ENCODE measurements at places on chromosomes 4 and X. TPM values are rescaled to one million over a fixed set of nuclear protein-coding genes. Genes with fewer than 3 reads are reported as not detected.

DNA sequence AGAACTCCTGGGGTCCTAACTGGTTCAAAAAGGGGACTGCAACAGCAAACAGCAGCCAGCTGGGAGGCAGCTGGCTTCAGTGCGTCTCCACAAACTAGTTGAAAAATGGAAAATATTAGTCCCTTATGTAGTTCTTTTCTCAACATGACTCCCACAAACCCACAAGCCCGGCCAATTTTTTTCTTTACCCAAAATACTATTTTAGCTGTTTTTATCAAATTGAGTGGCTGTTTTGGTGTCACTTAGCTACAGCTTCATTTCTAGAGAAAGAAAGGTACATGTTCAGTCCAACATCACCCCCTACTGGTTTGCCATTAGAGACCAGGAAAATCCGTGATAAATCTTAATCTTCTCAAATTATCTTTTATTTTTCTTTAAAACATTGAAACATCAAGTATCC, 97.2 kb downstream of the GUCY2F start:
- H3K27me3 ChIP-seq: no peaks in the 10 kb centered on the region
- no peaks in the 10 kb centered on the region for H3K4me1 ChIP-seq
- no peak overlapping the region for H3K4me3 ChIP-seq
- no peak overlapping the region for H3K27ac ChIP-seq

- DNase-seq: peak; percentile 11
- H3K4me3 ChIP-seq: no peak overlapping the region
- no peaks in the 10 kb centered on the region for H3K36me3 ChIP-seq
- H3K4me1 ChIP-seq: no peaks in the 10 kb centered on the region
Measured at GRCh38 chr4:110005461-110006056, 92.9 kb downstream of the EGF start.

- H3K36me3 ChIP-seq: no peaks in the 10 kb centered on the region
- no peak overlapping the region for H3K27ac ChIP-seq
Measured at GRCh38 chr4:26764231-26764630, 96.4 kb upstream of the STIM2 start.

- no peaks in the 10 kb centered on the region for H3K27me3 ChIP-seq
- no peak overlapping the region for H3K27ac ChIP-seq
- DNase-seq: no peak
- H3K4me3 ChIP-seq: no peak overlapping the region
- H3K4me1 ChIP-seq: no peaks in the 10 kb centered on the region
- H3K36me3 ChIP-seq: no peaks in the 10 kb centered on the region
Measured at GRCh38 chr4:185896817-185897488, 85.0 kb upstream of the SORBS2 start.

GRCh38 chrX:45584717-45585116, 384.0 kb upstream of the DIPK2B start:
- DNase-seq: no peak
- no peak overlapping the region for H3K4me3 ChIP-seq

SMIM31 gene
- total RNA-seq: not detected

DNA sequence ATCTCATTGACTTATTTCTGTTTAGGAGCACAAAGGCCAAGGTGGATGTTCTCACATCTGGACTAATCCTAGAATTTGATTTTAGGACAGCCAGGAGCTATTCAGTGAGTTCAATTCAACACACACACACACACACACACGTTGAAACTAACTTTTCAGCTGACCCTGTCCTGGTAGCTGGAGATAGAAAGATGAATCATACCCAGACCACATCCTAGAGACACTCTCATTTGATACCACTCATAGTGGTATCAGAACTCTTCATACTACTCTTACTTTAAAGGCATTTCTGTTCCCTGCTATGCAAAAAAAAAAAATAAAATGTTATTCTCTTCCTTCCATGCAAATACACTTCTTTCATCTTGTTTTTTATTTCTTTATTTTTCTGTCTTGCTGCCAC, 36.7 kb downstream of the KLF8 start:
- no peak for DNase-seq
- H3K27me3 ChIP-seq: no peaks in the 10 kb centered on the region
- no peaks in the 10 kb centered on the region for H3K4me1 ChIP-seq
- H3K4me3 ChIP-seq: no peak overlapping the region

DNA sequence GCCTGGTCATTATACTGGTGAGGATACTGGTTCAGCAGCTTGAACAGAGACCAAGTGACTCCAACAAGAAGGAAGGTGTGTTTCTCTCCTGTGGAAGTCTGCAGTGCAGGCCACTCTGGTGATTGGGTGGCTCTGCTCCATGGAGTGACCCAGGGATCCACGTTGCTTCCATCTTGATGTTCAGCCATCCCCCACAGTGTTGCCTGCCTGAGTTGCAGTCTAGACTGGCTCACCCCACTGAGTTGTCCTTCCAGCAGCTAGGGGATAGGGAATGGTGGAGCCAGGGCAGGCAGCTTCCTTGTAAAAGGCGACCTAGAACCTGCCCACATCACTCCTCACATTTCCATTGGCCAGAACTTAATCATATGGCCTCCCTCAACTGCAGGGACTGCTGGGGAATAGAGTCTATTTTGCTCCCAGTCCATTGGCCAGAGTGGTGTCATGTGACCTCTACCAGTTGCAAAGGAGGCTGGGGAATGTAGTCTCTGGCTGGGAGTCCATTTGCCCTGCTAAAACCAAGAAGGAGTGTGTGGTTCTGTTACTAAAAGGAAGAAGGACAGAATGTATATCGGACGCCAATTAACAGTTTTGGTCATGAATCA, 8.0 kb downstream of the MAN2B2 start:
- no peaks in the 10 kb centered on the region for H3K27me3 ChIP-seq
- no peaks in the 10 kb centered on the region for H3K4me1 ChIP-seq
- H3K36me3 ChIP-seq: peaks cover 96% of the 10 kb centered on the region
- DNase-seq: no peak
- no peak overlapping the region for H3K27ac ChIP-seq

Data from tibial nerve (tissue), 4 donors.